ENCODE measurements at places on chromosomes 3 and 15. TPM values are rescaled to one million over a fixed set of nuclear protein-coding genes. Genes with fewer than 3 reads are reported as not detected.

Gene SNX33
- 9.4 TPM for total RNA-seq

Gene C3orf49
- total RNA-seq, result not detected

Gene RETNLB
- not detected for total RNA-seq

Gene FILIP1L
- not detected for total RNA-seq

Gene ETV5
- total RNA-seq, result 57.1 TPM

Gene ZNF80
- total RNA-seq, result not detected

Gene ARPP21
- not detected for total RNA-seq

DNA sequence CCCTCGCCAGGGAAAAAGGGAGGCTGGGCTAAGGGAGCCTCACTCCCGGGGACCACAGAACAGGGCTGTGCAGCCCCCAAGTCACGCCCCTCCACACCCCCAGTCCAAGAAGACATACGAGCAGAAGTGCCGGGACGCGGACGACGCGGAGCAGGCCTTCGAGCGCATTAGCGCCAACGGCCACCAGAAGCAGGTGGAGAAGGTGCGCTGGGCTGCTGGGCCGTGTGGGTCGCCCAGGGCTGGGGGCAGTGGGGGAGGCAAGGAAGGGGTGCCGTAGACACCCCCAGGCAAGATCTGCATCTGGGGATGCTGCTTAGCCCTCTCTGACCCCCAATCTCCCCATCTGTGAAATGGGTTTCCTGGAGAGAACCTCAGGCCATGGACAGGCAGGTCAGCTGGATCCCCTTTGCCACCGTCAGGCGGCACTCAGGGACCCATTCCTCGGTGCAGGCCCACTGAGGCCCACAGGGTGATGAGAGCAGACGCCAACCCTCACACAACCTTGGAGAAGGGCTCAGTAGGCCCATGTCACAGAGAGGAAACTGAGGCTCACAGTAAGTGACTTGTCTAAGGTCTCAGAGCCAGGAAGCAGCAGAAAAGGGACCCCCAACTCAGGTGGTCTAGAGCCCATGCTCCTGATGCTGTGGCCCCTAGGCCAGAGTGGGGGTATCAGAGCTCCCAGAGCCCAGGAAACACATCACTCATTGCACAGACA lies 33.7 kb downstream of the PSTPIP1 start:
- no peak for DNase-seq

DNA sequence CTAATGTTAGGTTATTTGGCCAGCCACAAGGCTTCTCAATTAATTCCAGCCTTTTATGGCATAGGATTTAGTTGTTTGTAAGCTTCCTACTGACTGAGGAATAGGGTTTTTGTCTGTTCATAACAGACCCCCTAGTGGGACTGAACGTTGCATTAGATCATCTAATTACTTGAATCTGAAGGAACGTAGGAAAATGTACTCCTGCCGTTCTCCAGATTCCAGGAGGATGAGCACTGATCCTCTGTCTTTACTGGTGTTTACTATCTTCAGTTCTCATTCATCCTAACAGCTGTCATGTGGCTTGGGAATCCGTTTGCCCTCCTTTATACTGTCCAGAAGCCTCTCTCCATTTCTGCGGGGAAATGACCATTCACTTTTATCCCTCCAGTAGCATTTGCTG lies 52.7 kb downstream of the RAD54L2 start:
- no peak for DNase-seq

DNA sequence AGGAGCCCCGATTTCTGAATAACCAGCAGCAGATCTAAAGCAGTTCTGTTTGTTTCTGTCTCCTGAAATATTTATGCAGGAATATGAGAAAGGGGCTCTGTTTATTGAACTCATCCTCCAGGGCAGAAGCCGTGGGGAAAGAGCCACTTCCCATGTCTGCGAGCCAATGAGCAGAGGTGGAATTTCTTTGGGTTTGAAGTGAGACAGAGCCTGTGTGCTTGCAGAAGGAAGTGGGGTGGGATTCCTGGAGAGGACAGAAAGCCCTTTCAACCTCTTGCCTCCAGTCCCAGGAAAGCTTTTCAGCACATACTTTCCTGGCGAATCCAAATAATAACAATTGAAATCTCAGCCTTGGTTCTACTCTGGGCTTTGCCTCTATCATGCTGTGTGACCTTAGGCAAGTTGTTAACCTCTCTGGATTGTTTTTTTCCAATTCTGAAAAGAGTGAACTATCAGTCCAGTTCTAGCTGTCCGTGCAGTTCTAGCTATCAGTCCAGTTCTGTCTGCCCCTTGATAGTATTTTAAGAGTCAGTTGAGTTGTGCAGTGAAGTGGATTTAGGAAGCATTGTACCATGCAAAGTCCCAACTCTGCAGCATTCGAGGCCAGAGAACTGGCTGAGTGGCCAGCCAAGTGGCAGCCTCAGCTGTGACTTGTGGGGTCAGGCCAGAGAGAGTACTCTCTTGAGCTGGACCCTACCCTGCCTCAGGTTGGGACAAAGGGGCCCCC lies 15.9 kb downstream of the CORO2B start:
- no peak for DNase-seq

DNA sequence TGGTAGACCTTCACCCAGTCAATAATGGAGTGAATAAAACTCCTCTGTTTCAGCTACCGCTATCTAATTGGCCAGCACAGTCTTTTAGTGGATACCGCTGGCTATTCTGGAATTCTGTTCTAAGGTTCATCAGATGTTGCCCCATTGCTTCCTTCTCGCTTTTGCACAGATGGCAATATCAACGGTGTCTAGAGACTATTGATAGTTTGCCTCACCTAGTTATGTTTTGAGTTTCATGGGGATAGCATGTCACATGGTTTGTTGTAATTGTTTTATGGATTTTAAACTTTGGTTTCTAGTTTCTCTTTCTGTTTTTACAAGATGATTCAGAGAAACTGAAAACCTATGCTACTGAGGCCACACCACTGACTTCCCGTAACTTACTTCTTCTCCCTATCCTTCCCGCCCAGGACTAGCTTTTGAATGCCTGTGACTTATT lies 2.0 kb downstream of the XRN1 start:
- DNase-seq, result peak; percentile 58

- DNase-seq, result peak; percentile 41
Measured at GRCh38 chr3:123559040-123559861, 25.6 kb downstream of the HACD2 start.

GRCh38 chr3:130527426-130527825 lies 10.4 kb downstream of the COL6A6 start:
- DNase-seq, result no peak

DNA sequence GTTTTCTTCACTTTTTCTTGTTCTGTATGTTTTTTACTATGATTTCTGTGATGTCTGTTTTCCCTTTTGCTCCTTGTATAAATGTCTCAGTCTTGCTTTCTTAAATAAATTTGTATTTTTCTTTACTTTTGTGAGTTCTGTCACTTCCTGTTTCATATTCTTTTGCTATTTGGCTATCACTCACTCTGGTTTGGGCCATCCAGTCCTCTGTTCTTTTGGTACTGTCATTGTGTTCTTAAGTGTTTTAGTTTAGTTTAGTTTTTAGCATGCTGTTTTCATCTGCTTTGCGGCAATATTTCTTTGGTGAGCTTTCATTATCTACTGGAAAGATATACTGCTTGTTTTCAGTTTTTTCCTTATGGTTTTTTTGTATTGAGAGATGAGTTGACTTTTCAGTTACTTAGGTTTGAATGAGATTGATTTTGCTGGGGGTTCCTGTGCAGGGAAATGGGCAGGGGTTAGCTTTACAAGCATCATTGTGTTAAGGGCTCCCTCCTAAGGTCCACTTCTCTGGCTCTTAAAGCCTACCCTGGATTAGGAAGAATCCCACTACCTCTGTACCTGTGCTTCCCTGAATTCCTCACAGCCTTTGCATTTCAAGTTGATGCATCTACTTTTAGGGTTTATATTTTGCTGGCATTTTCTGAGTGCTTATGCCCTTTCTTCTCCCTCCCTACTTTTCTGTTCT lies 35.1 kb downstream of the PDCD6IP start:
- DNase-seq, result no peak

GRCh38 chr3:128269796-128270195 lies 116.5 kb downstream of the EEFSEC start:
- no peak for DNase-seq

- DNase-seq, result peak; percentile 71
Measured at GRCh38 chr3:189841473-189842205, 210.4 kb downstream of the TP63 start.

- no peak for DNase-seq
Measured at GRCh38 chr3:9224490-9224889, 25.0 kb downstream of the SRGAP3 start.

- DNase-seq, result no peak
Measured at GRCh38 chr3:72158639-72159326, 373.8 kb upstream of the PROK2 start.

GRCh38 chr3:14092464-14092863 lies 32.2 kb downstream of the CHCHD4 start:
- DNase-seq, result no peak

DNA sequence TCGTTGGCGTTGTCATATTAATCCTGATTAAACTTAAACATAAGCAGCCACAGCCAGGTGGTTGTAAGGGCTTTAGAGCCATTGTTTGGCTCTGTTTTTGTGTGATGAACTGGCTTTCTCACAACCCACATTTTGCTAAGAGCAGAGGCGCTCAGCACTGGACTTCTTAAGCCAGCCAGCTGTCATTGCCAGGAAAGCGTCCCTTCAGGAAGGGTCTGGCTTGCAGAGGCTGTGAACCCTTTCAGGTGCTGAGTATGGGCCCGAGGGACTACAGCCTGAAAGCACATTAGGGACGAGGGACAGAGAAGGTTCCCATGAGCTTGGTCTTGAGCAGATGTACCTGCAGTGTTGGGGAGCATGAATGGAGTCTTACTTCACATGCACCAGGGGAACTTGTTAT lies 112.3 kb downstream of the CHCHD6 start:
- DNase-seq, result no peak

DNA sequence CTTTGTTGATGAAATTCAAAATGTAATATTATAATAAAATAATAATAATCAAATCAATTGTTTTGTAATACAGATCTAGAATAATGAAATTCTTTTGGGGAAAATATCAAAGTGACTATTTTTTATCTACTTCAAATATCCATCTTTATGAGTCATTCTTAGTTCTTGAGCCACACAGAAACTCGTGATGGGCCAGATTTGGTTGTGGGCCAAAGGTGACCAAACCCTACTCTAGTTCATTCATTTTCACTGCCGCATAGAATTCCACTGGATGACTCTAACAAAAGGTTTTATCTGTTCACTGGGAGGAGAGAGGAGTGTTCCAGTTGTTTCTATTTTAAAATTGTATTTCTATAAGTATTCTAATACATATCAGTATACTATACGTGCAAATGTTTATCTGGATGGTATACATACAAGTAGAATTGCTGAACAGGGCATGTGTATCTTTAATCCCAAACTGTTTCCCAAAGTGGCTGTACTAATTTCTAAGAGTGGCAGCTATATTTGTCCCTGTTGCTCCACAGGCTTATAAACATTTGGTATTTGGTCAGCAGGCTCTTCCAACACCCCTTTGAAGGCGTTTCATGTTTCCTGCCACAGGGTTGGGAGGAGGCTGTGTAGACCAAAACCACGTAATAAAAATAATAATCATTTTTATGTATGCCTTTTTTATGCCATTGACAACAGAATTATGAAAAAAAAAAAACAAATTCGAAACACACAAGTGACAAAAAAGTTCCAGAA lies 7.3 kb upstream of the RTP3 start:
- peak; percentile 60 for DNase-seq

DNA sequence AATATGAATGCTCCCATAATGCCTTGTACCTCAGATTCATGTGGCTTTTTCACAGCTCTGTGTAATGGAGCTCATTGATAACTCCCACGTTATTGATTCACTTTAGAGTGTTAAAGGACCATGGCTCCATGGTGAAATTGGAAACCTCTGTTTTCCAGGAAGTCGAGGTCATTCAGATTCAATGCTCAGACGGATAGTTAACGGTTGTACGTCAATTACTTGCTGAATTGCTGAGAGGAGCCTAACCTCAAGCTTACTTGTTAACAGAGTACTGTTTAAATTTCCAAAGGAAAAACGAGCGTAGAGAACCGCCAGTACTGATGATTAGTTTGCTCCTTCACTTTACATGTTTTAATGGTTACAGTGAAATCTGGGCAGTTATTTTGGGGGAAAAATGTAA lies 11.1 kb downstream of the ABHD17C start:
- DNase-seq, result no peak

GRCh38 chr3:31086148-31086547 lies 191.7 kb upstream of the GADL1 start:
- no peak for DNase-seq

DNA sequence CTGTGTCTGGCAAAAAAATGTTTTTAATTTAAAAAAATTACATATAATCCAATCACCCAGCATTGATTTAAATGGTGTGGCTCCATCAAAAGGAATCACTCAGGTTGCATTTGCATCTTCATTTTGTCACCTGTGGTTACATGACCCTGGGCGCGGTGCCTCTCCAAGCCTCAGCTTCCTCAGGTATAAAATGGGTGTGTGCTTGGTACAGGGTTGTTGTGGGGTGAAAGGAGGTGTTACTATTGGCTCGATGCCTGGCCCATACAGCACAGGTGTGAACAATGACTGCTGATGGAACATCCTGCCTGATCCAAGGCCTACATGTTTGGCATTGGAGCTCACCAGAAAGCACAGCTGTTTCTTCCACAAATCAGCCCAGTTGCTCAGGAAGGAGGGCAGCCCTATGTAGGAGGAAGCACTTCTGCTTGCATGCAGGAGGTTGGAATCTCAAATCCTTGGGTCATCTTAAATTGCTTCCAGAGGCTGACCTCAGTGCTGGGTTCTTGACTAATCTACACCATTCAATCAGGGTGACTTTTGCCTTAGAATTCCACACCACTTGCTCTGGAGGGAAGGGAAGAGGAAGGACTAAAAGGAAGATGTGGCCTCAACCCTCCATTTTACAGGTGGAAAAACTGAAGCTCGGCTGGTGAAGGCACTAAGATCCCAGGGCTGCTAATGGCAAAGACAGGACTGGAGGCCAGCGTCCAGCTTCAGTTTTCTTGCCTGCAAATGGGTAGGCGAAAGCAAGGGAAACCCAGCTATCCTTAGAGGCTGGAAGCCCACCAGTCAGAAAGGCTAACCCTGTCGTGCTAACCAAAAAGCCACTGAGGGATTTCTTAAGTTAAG lies 31.7 kb downstream of the BHLHE40 start:
- DNase-seq, result no peak

DNA sequence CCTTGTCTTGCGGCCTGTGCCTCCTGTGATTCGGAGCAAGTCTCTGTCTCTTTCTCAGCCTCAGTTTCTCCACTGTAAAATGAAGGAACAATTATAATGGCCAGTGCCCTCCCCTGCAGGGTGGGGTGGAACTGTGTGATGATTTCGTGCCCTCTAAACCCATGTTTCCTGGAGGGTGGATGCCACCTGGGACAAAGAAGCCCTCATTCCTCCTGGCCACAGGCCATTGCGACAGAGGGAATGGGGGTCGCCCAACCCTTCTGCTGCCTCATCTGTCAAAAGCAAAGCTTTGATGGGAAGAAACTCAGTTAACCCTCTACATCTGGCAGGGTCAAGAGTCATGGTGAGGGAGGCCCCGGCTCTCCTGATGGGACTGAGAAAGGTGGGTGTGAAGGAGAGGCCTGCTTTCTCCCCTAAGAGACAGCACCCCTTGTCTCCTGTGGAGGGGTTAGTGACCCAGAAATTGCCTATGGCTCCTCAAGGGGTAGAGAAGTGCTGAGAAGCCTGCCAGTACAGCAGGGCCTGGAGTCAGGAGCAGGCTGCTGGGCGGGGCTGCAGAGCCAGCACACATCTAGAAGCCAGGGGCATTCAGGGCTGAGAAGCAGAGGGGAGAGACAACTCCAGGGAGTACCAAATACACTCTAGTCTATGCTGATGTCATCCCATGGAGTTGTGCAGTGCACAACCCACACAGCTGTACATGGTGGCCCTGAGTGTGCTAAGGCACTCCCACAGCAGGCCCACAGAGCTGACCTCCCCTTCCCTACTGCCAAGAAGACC lies 61.0 kb downstream of the PLXNA1 start:
- no peak for DNase-seq

GRCh38 chr15:25091421-25092158 lies 136.8 kb downstream of the SNRPN start:
- no peak for DNase-seq
